ENCODE measurements at places on chromosomes 7 and 10.

DNA sequence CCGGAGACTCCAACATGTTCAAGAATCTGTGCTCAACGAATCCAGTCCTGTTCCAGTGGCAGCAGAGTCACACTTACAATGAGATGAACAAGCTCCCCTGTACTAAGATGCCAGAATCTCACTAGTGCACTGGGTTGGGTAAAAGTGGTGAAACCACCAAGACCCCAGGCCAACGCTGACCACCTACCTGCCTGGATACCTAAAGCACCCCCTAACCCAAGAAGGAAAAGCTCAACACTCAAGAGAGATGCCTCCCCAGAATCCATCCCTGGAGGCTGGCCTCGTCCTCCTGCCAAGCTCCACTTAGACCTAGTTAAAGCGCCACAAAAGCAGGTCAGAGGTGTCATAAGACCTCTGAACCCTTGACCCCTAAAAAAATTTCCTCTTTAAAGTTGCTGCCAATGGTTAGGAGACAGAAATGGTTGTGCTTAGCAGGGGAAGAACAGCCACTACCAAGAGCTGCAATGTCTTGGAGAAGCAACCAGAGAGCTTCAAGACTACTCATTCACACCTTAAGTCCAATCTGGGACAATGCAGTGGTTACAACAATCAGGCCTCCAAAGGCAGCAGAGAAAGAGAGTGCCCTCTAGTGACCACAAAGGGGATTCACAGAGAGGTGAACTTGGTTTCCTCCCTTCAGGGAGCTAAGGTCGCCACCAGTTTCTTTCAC lies 94.6 kb upstream of the MACROH2A2 start:
- no peak for DNase-seq

- peak; percentile 59 for DNase-seq
Measured at GRCh38 chr10:46284286-46285229, 2.2 kb upstream of the ANTXRL start.

DNA sequence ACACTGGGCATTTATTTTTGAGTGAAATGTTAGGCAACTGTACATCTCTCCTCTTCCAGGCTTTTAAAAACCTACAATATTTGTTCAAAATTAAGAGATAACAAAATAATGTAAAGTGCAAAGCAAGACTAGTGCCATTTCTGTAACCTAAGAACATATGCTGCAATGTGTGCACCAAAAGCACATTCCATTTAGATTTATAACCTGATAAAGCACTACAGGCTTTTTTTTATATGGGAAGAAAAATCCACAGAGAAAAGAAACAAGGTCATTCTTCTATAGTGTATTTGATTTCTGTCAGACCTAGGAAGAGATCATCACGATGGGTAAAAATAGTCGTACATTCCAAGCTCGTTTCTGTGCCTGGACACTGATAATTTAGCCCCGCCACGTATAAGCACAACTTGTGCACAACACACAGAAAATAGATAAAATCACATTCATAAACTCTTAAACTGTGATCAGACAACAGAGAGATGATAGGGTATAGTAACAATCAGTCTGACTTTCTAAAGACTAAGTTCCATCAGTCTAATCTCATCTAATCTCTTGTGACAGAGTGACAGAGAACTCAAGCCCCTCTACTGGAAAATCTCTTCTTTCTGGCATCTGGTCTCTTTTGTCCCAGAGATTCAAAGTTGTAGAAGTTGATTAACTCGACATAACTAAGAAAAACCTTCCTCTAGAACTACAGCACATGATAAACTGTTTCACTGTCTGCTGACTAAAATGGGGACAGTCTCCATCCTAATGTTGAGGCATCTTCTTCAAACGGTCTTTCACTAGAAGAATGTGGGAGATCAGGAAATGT lies 6.7 kb downstream of the LAMB1 start:
- DNase-seq: no peak

- DNase-seq: no peak
Measured at GRCh38 chr7:147859033-147859432, 731.5 kb upstream of the C7orf33 start.

GRCh38 chr10:58531084-58531695 lies 18.5 kb downstream of the BICC1 start:
- DNase-seq: no peak

DNA sequence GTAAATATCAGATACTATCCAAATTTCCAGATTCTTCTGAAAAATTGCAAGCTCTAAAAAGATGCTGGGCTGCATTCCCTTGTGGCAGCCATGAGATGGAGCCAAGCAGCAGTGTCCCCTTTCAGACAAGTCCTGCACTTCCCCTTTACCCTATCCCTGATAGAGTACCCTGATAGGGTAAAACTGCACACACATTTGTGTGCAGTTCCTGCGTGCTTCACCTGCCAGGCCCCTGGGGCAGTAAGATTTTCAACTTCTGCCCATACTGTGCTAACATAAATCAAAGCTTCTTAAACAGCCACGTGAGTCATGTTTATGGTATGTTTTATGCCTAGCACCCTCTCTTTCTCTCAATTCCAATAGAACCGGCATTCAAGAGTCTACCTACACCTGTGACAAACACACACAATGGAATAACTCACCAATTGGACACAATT lies 52.2 kb downstream of the IFIT5 start:
- no peak for DNase-seq

- no peak for DNase-seq
Measured at GRCh38 chr7:92767437-92767836, 68.9 kb downstream of the CDK6 start.

- no peak for DNase-seq
Measured at GRCh38 chr7:15424468-15424867, 137.3 kb downstream of the AGMO start.

All from stimulated activated CD8-positive, alpha-beta memory T cell treated with anti-CD3 and anti-CD28 coated beads, Interleukin-12 subunit alpha, Interleukin-12 subunit beta, amount 100 ng/mL, for 4 hours (primary cell).